Smooth muscle cell of the brain vasculature (primary cell): ENCODE measurements at places on chromosomes 5 and 9.

DNA sequence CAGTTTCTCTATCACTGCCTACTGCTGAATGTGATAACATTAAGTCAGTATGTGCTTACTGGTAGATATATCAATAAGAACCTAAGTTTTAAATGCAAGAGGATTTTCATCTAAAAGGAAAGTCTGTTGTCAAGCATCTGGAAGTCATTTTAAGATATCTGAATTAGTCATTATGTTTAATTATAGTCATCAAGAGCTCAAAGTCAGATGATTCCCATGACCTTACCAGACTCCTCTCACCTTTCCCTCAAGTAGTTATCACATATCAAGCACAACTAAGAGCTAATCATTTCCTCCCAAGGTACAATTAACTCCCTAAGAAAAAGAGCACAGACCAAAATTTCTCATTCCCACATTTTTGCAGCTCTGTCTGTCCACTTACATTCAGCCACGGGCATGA is 45.5 kb downstream of the PUM3 start:
- DNase-seq: no peak

DNA sequence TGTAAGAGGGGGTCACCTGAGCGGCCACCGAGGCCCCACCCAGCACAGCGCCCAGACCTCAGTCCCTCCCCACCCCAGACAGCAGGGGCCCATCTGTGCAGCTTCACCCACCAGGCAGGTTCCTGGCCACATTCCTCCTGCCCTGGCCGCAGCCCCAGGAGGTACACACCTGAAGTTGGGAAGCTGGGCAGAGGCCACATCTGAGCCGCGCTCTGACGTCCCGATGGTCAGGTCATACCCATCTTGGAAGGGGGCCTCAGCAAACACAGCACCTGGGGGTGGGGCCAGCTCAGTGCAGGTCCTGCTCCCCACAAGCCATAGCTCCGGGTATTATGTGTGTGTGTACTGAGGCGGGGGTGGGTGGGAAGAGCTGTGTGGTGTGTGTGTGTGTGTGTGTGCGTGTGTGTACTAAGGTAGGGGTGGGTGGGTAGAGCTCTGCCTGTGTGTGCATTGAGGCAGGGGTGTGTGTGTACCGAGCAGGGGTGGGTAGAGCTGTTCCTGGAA is 5.6 kb downstream of the SPOUT1 start:
- no peak for DNase-seq

GRCh38 chr9:79616013-79616412 is 44.2 kb downstream of the TLE4 start:
- DNase-seq: no peak

DNA sequence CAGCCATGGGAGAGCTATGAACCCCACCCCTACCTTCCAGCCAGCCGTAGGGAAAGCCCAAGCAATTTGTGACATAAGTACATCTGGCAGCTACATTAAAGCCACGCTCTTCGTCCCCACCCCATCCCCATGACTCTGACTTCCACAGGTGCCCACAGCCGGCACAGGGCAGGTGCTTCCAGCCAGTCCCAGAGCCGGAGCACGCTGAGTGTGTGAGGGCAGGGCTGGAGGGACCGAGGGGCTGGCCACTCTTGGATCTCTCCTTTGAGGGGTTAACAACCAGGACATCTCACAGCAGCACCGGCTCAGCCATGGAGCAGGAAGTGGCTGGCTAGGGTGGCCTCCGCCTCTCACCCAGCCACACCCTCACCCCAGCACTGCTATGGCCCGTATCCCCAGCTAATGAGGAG is 2.4 kb upstream of the FAM78A start:
- DNase-seq: no peak

DNA sequence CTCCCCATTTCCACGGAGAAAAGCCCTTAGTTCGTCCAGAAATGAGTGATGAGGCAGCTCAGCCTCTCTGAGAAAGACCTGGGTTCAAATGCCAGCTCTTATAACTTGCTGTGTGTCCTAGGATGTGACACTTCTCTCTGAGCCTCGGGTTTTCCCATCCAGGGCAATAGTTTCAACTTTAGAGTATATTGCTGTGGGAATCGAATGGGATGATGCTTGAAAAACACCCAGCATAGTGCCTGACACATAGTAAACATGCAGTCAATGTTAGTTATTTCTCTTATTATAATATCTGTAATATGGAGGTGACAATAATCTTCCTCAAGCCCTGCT is 430 bp upstream of the MAPKAP1 start:
- no peak for DNase-seq

GRCh38 chr5:91277840-91278239 is 105.3 kb downstream of the ARRDC3 start:
- DNase-seq: no peak

DNA sequence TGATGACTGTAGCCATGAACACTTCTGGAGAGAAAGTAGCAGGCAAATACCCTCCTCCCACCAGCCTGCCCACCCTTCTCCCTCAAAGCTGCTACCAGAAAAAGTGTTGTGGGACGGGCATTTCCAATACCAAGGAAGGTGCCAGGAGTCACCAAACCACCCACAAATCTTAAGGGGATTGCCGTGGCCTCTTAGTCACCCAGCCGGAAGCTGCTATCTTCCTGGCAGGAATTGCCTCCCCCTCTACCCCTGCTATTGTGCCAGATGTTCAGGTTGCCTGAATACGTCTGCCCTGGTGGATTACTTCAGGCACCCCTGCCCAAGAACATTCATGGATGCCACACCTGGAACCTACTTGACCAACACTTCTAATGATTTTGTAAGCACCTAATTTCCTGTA is 156.1 kb downstream of the TTC39B start:
- no peak for DNase-seq

DNA sequence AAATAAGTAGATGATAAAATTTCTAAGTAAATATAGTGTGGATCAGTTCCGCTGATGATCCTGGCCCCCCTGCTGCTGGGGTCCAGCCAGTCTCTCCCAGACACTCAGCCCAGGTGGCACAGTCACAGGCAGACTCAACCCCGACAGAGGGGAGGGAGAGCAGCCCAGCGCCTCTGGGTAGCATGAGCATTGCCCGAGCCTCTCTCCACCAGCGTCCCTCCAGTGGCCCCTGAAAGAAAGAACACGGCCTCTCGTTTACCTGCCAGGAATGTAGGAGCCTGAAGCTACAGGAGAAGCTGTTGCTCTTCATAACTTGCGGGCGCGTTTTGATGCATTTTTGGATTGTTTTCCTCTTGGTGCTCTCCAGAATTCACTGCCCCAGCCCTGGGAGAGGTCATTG is 68.8 kb upstream of the ICE1 start:
- no peak for DNase-seq

DNA sequence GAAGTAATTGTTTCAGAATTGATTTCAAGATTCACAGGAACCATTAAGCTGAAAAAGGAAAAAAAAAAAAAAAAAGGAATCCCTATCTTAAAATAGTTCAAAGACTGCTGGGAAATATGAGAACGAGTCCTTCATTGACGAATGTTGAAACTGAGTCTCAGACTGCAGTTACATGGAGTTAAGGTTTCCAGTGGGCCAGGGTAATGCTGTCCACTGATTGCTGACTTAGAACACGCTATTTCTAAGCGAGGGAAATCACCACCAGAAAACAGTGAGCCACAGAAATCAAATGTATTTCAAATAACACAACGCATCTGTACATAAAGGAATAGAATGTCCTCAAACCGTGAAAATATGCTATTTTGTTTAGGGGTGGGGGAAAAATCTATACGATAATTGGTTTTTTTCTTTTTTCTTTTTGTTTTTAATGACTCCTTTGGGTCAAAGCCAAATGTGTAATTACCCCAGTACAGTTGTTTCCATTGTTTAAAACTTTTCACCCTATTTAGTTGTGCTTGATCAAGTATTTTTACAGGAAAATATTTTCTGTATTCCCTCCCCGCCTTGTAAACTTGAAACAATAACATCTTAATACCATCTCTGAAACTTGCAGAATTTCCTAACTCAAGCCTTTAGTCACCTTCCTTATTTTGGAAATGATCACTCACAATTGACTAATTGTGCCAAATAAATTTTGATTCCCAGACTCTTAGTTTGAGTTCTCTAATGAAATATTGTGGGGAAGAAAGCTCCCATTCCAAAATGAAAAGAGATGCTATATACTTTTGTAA is 208.3 kb downstream of the MCTP1 start:
- DNase-seq: no peak

DNA sequence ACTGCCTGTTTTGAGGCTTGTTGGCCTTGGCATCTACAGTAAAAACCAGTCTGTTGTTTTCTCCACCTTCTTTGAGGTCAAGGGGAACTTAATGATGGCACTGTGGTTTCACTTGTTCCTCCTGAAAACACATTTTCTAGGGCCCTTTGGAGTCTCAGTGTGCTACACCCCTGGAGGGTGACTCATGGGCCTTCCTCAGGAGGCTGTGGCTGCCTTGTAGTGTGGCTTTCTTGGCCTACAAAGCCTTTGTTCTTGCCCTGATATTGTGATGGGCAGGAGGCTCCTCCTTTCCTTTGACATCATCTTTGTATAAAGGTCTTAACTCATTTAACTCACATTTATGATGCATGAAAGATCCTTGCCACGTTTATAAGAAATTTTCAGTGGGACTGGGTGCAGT is 56.3 kb upstream of the GPBP1 start:
- no peak for DNase-seq

GRCh38 chr5:56346741-56347535 is 113.8 kb upstream of the ANKRD55 start:
- no peak for DNase-seq

DNA sequence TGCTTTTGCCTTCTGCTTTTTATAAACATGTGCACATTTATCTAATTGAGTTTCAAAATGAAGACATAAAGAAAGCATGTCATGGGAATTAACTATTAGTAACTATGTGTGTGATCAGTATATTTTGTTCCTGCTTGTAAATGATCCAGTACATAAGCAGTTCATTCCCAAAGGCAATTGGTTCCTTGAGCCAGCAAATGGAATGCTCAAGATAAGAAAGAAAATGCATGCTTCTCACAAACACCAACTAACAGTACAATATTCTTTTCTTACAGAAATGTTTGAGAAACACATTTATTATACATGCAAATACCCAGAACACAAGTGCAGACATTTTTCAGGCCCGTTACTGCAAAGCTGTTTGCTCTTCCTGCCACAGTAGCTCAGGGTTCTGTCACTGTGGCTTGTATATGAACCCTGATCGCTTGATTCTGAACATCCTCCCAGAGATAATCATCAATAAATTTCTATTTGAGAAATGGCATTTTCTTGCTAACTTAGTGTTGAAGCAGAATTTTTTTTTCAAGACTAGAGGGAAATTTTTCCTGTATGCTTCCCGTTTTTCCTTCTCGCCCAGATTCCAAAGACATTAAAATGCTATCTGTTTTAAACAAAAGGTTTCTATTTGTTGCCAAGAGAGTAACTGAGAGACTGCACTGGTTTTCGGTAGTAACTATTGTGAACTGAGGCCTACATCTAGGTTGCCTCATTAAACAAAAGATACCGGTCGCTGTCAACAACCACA is 1.9 kb downstream of the GNAQ start:
- DNase-seq: no peak

GRCh38 chr9:127698386-127698785 is 8.4 kb upstream of the CFAP157 start:
- DNase-seq: no peak

GRCh38 chr5:128304088-128304487 is 220.5 kb downstream of the SLC12A2 start:
- peak; percentile 7 for DNase-seq

- DNase-seq: peak; percentile 26
Measured at GRCh38 chr5:170491479-170491878, 12.3 kb upstream of the KCNIP1 start.

DNA sequence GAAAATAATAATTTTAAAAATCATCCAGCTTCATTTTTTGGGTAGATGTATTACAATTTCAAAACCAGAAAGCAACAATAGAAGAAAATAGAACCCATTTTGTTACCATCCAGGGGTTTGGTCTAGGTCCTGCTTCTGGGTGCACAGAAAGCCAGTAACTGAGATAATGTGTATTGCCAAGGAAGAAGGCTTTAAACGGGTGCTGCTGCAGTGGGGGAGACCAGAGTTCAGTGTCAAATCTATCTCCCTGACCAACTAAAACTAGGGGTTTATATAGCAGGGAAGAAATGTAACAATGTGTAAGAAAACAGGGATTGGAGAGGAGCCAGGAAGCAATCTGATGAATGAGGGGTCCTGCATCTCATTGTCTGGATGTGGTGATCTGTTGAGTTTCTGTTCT is 17.5 kb upstream of the MPDZ start:
- DNase-seq: no peak

GRCh38 chr9:130535818-130536521 is 43.4 kb upstream of the FUBP3 start:
- DNase-seq: no peak

DNA sequence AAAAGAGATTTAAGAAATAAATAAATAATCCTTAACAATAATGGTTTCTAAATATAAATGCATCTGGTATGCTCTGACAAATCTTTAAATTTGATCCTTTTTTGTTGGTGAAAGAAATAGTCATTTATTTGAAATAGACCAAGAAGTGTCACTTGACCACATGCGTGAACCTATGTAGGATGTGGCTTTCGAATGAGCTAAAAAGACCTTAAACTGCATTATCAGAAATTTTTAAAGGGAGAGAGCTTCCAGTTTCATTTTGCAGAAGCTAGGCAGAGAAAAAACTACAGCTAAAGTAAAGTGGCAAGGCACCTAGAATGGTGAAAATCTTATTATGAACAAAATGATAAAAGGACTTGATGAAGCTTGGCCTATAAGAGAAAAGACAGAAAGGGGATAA is 309.2 kb upstream of the EFNA5 start:
- DNase-seq: no peak

DNA sequence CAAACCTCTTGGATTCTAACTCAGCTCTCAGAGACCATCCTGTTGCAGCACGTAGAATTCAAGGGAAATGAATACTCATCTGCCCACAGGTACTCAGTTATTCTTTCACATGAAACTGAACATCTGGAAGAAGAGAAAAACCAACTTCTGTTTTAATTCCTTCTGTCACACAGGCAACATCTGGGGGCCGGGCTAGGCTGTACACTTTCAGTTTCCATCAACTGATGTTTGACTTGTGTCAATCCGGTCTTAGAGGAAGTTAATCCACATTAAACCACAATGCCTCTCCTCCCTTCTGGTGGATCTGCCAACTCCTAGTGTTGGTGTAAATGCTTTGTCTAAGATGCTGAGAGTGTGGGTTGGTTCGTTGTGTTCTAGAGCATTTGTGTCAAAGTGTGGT is 17.6 kb downstream of the DMRT3 start:
- DNase-seq: no peak

DNA sequence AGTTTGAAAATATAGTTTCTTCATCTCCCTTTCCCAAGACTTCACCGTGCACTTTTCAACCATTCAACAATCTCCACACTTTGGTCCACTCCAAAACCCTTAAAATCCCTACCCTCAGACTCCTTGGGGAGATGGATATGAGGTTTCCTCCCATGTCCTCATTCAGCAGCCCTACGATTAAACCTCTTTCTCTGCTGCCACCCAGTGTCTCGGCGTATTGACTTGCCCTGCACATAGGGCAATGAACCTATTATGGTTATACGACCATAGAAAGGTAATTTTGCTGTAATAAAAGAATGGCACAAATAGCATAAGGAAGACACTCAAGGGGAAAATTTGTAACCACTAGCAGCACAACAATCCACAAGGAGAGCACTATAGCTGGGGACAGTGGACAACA is 803.5 kb downstream of the TLE1 start:
- no peak for DNase-seq

- DNase-seq: no peak
Measured at GRCh38 chr9:133875131-133875530, 117.0 kb downstream of the VAV2 start.
